SK-N-DZ (cell line): ENCODE measurements at places on chromosomes 3 and 15.

GRCh38 chr15:70344666-70345065 lies 246.9 kb upstream of the TLE3 start:
- DNase-seq = no peak

- DNase-seq = no peak
These were observed 23.8 kb upstream of the POLG start for GRCh38 chr15:89358435-89358754.

- no peak for DNase-seq
These were observed 24.6 kb upstream of the IL20RB start for GRCh38 chr3:136932978-136933772.

- no peak for DNase-seq
These were observed 203.1 kb upstream of the SEMA6D start for GRCh38 chr15:47514200-47514652.

- no peak for DNase-seq
These were observed 115.0 kb downstream of the CHST2 start for GRCh38 chr3:143234526-143234925.

- DNase-seq = no peak
These were observed 53.1 kb downstream of the SLC30A4 start for GRCh38 chr15:45469441-45469840.

DNA sequence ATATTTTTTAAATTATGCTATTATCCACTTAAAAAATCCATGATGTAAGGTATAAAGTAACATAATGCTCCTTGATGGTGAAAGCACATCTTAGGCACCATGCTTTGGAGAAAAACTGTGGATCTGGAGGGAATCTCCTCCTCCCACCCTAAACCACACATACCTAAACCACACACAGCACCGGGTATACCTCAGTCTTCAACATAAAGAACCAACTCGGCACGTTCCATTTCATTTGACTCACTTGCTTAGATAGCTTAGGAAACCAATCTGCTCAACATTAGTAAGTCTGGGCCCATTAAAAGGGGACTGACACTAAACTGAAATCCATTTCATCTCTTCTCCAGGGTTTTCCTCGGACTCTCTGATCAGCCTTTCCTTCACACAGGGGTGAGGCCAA lies 945.7 kb upstream of the CFAP20DC start:
- DNase-seq = no peak

DNA sequence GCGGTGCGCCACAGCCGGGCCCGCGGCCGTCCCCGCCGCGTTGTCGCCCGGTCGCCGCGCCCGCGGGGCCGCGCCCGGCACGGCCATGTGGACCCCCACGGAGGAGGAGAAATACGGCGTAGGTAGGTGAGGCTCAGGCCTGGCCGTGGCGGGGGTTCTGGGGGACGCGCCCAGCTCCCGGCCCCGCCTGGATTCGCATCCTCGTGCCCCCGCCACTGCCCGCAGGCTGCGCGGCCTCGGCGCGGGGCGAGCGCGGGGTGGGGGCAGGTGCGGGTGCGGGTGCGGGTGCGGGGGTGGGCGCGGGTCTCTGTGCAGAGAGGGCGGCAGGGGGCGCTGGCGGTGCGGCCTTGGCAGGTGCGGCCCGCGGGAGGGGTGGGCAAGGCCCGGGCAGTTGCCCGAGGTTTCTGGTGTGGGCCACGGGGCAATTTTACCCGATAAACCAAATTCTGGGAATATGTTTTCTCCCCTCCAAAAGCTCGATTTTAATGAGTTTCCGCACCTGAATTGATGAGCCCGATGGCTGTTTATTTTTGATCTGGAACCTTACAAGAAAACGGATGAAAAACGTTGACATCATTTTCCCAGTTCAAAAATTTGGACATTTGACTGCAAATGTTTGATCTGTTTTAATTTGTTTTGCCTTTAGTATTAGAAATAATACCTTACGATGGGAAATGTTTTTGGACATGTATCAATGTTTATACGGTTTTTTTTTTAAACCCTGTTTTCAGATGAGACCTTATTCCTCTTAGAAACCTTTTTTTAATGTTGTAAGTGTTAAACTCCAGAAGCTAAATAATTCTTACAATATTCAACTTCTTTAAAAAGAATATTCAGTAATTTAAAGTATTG lies 678 bp downstream of the DOCK3 start:
- DNase-seq = peak; percentile 32

DNA sequence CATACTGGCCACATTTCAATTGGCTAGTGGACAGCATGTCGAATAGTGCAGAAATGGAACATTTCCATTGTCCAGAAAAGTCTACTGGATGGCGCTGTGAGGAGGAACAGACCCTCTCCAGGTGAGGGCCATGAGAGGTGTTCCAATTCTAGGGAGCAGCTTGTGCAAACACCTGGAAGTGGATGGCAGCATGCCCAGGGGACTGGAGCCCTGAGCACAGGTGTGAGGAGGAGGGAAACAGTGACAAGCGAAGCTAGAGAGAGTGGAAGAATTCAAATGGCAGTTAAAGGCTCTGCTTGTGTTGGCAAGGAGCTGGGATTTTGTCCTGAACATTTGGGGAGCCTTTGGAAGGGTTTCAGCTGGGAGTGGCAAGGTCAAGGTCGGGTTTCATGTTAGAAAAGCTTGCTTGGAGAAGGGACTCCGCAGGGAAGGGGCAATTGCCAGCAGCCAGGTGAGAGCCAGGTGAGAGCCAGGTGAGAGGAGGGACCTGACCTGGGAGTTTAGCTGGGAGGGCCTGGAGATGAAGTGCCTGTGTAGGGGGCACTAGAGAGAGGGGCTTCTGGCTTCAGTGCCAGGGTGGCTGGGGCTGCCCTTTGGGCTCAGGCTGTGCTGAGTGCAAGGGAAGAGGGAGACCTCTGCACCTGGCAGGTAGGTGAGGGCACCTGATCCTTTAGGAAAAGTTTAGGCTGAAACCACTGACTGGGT lies 93.8 kb downstream of the LINGO1 start:
- no peak for DNase-seq

DNA sequence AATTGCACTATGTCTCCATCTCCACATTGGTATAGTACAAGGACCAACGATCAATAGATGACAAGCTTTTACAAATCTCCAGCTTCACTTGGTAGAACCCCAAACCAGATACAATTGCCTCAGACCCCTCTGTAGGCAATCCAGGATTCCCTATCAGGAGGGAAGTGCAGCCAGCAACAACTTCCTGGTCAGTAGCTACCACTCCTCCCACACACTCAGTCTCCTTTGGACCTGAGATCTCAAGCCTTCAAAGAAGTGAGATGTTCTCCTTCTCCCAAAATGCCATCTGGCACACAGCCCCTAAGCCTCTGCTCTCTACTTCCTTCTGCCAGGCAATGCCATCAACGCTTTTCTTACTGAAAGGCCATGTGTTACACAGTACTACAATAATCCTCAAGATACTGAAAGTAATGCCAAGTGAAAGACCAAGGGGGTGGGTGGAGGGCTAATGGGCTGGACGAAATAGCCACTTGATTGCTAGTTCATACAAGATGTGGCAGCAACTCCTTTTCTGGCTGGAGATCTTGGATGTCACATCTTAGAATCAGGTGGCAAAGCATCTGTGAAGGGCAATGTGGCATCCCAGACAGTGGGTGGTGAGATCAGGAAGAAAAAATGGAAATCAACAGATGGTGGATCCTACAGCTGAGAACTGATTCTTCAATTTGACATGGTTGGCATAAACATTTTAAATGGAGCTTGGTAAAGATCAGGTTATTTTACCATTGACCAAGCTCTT lies 75.3 kb upstream of the ACP3 start:
- no peak for DNase-seq

DNA sequence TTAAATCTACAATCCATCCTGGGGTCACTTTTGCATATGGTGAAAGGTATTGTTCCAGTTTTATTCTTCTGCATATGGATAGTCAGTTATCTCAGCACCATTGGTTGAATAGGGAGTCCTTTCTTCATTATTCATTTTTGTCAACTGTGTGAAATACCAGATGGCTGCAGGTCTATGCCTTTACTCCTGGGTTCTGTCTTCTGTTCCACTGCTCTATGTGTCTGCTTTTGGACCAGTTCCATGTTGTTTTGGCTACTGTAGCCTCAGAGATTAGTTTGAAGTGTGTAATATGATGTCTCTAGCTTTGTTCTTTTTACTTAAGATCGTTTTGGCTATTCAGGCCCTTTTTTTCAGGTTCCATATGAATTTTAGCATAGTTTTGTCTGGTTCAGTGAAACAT lies 795.8 kb downstream of the OTOL1 start:
- no peak for DNase-seq

GRCh38 chr15:69606144-69606543 lies 153.5 kb downstream of the RPLP1 start:
- no peak for DNase-seq
